NCI-H1105 treated with DMSO at 0.1 percent for 48 hours (cell line): ENCODE measurements at places on chromosomes 2 and 18.

DNA sequence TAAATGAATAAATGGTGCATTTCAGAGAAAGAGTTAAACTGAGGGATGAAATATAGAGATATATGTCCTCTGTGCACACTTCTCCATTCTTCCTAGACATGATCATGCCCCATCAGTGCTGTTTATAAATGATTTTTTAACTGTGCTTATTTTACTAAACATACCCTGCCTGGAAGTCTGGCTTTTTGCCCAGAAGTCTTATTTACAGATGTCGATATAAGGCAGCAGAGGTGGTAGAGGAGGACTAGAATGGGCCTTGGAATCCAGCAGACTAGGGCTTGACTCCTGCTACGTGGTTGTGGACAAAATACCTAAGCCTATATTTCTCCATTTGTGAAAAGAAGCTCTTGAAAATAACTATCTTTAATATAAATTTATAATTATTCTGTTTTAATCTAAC, 355.5 kb downstream of the RAD51AP2 start:
- peak; percentile 21 for DNase-seq

DNA sequence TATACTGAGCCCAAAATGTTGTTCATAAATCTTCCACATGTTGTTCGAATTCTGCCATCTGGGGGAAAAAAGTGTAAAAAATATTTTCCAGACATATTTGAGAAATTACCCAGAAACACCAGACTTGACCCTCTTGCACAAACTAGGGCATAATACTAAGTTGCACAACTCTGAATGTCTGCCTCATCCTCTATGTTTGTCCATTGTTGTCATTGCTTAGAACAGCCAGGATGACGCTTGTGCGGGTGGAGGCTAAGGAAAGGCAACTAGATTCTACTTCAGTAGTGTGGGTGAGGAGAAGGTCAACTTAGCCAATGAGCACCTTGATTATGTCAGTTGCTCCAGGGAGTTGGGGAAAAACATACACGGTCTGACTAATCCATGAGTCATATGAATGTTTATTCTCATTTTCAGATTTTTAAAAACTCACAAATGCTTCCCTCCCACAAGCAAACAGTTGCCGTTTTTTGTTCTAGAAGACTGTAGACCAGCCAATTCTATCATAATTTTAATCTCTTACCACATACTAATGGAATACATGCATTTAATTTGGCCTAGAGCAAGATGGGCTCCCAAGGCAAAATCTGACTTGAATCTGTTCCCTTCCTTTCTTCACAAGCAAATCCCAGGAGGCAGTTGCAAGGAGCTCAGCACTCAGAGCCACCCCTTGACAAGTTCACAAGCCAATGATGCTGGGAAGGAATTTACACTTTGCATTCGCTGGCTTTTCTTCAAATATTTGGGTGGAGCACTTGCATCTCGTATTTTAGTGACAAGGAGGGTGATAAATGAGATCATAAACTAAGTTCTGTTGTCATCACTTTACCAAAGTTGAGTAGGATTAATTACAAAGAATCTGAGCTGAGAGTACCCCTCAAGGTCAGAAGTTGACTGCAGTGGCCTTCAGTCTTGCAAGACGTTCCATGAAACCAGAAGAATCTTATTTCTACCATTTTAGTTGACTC, 163.2 kb upstream of the TWIST2 start:
- DNase-seq = no peak

- no peak for DNase-seq
Observed at GRCh38 chr18:2822213-2822921, 24.4 kb upstream of the EMILIN2 start.

- DNase-seq = no peak
Observed at GRCh38 chr2:16615687-16616615, 49.7 kb downstream of the CYRIA start.

- DNase-seq = no peak
Observed at GRCh38 chr2:158671360-158672245, 123.5 kb upstream of the DAPL1 start.

- DNase-seq = no peak
Observed at GRCh38 chr2:99490623-99491461, 1.0 kb upstream of the REV1 start.

DNA sequence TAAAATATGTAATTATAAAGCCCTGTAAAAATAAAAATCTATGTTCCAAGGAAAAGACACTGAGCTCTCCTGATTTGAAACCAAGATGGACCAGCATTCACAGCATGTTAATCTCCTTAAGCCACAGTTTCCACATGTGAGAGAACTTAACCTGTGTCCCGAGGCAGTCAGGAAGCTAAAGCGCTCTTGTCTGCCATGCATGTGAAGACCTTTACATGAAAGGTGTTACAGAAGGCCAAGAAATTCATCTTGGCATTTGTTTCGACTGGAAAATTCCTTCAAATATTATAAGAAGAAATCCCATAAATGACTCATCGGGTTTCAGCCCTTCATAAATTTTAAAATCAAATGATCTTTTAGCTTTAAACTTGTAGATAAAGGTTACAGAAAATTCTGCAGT, 328.6 kb downstream of the CDH2 start:
- DNase-seq = no peak

DNA sequence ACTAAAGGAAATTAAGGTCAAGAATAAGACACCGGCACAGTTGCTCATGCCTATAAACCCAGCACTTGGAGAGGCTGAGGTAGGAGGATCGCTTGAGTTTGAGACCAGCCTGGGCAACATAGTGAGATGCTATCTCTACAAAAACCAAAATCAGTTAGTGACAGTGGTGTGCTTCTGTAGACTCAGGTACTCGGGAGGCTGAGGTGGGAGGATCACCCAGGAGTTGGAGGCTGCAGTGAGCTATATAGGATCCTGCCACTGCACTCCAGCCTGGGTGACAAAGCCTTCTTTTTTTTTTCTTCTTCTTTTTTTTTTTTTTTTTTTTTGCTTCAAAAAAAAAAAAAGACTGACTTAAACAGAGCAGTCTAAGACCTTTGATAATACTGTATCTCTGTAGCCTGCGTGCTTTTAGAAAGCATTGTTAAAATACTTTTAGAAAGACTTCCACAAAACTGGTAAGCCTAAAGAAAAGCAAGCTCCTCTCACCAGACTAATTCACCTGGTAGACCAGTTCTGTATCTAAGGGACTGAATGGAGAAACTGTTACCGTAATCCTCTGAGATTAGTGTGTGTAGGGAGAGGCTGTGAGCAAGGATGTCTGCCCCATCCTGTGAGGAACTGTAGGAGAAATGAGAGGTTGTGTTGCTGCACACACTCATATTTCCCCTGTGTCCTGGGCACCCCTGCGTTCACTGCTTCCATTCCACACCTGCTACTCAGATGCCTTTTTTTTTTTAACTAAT, 10.8 kb downstream of the RAB12 start:
- no peak for DNase-seq
